Stimulated activated CD8-positive, alpha-beta memory T cell treated with anti-CD3 and anti-CD28 coated beads, Interleukin-4, amount 100 ng/mL, for 1 hour (primary cell): ENCODE measurements at places on chromosomes 5 and 9.

DNA sequence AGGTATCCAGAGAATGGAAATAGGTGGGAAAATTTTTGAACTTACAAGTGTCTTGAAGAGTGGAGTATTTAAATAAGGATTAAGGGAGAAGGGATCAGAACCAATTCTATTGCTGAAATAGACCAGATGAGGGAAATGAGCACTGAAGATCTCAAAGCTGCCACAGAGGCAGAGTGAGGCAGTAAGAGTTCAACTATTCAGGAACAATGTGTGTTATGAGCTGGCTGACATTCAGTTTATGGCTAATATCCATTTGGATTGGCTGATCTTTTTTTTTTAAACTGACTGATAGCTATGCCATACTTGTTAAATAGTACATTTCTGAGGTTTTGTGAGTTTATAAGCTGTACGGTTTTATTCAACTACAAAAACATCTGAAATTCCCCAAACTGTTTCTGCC, 95.3 kb upstream of the GNA14 start:
- no peak for DNase-seq

DNA sequence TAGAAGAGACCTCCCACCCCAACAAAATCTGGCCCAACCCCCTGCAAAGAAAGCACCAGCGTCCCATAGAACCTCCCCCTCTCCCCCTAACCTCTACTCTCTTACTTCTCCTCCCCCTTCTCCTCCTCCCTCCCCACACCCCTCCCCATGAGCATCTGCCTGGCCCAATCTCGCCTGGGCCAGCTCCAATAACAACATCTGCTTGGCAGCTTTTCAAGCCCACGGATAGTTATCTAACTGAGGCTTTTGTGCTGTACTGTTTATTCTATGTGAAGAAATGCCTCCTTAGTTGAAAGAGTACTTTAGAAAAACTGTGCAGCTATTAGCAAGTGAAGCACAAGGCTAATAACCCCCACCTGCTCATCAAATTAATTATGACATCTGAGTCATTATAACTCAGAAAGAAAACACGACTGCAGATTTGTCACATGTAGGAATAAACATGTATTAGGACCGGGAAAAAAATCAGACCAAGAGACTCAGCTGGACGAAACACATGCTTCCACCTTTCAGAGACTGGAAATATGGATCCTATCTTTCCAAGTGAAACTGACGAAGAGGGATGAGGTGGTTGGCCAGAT, 42.8 kb downstream of the NFIB start:
- DNase-seq: no peak

DNA sequence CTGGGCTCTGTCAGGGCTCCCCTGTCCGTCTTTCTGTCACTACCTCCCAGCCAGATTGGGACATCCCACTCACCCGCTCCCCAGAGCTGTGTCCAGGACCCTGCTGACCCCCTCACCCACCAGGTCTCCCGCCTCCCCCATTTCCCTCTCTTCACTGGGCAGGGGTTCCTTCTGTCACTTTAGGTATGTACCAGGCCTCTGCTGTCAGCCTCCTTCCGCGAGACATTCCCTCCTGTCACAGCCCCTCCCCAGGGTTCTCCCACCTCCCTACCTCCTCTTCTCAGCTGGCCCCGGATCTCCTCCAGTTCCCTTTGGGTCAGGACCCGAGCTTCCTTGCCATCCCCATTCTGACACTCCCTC, 488 bp downstream of the POLR1E start:
- no peak for DNase-seq

GRCh38 chr5:82661462-82661861, 383.3 kb upstream of the RPS23 start:
- DNase-seq: no peak

DNA sequence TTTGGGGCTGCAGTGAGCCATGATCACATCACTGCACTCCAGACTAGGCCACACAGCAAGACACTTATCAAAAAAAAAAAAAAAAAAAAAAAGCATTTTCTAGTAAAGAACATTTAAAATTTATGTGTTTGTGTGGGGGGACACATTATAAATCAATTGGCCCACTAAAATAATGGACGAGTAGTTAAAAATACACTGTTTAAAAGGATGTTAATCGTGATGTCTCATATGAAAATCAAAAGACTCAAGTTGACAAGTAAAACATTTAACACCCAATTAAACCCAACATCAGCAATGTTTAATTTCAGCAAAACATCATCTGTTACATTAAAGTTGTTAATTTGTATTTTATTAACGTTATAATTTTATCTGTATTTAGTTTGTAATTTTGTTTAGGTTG, 152.3 kb downstream of the MAPKAP1 start:
- no peak for DNase-seq
